ENCODE measurements at places on chromosomes 6 and 20. TPM values are rescaled to one million over a fixed set of nuclear protein-coding genes. Genes with fewer than 3 reads are reported as not detected.

The DEFB123 gene
- not detected for total RNA-seq

The HDGFL1 gene
- total RNA-seq, result not detected

The BTN1A1 gene
- total RNA-seq, result not detected

The UNC93A gene
- total RNA-seq, result not detected
